ENCODE measurements at places on chromosomes 3 and 15. TPM values are rescaled to one million over a fixed set of nuclear protein-coding genes. Genes with fewer than 3 reads are reported as not detected.

The CHST2 gene
- polyA plus RNA-seq, result 115 TPM

The NANOGP8 gene
- polyA plus RNA-seq, result 0.41 TPM

The SLC6A20 gene
- polyA plus RNA-seq, result 1.4 TPM

The TIGIT gene
- 0.14 TPM for polyA plus RNA-seq

The CHRM5 gene
- 0.10 TPM for polyA plus RNA-seq

The SEMA3B gene
- polyA plus RNA-seq, result 29.6 TPM

The DHX30 gene
- 49.9 TPM for polyA plus RNA-seq

The TMEM108 gene
- polyA plus RNA-seq, result 43.1 TPM

The PCOLCE2 gene
- polyA plus RNA-seq, result 5.8 TPM

The PDCD10 gene
- 48.3 TPM for polyA plus RNA-seq

The BHLHE40 gene
- polyA plus RNA-seq, result 20.7 TPM

The ANKRD63 gene
- polyA plus RNA-seq, result not detected

The FMN1 gene
- 6.8 TPM for polyA plus RNA-seq

The SLC9C1 gene
- polyA plus RNA-seq, result 1.7 TPM

The COL8A1 gene
- polyA plus RNA-seq, result 3.4 TPM

The NR2E3 gene
- 0.97 TPM for polyA plus RNA-seq

The ITPKA gene
- polyA plus RNA-seq, result 1.1 TPM

The PPM1L gene
- polyA plus RNA-seq, result 5.9 TPM

The PAQR5 gene
- 4.9 TPM for polyA plus RNA-seq

The CD200 gene
- polyA plus RNA-seq, result 44.0 TPM

The BLM gene
- 8.5 TPM for polyA plus RNA-seq

The COLQ gene
- polyA plus RNA-seq, result 12.7 TPM

The PRSS50 gene
- polyA plus RNA-seq, result 1.2 TPM

The FRMD4B gene
- 80.2 TPM for polyA plus RNA-seq

The ABHD2 gene
- 40.5 TPM for polyA plus RNA-seq

The DLG1 gene
- polyA plus RNA-seq, result 58.6 TPM

The CBLB gene
- 42.0 TPM for polyA plus RNA-seq

The MORC1 gene
- polyA plus RNA-seq, result not detected

The WNT7A gene
- 0.44 TPM for polyA plus RNA-seq

The NRROS gene
- polyA plus RNA-seq, result 6.1 TPM

The ZNF662 gene
- 41.2 TPM for polyA plus RNA-seq

The C3orf33 gene
- polyA plus RNA-seq, result 8.5 TPM

The GUCA1C gene
- polyA plus RNA-seq, result not detected

The TM4SF18 gene
- polyA plus RNA-seq, result 8.7 TPM

The TLR9 gene
- 0.59 TPM for polyA plus RNA-seq

The LNP1 gene
- polyA plus RNA-seq, result 7.6 TPM

The ITIH4 gene
- polyA plus RNA-seq, result 9.4 TPM

The UBA5 gene
- 91.6 TPM for polyA plus RNA-seq

The SKOR1 gene
- polyA plus RNA-seq, result 0.79 TPM

The TMEM207 gene
- polyA plus RNA-seq, result 0.25 TPM

The COL6A6 gene
- polyA plus RNA-seq, result 59.3 TPM

The ALDH1A2 gene
- polyA plus RNA-seq, result 75.3 TPM

Data from right lung (tissue), 10 donors.